PC-3 (cell line): ENCODE measurements at places on chromosomes 7 and 10. TPM values are rescaled to one million over a fixed set of nuclear protein-coding genes. Genes with fewer than 3 reads are reported as not detected.
A peak's percentile ranks its signal among the peaks of the same experiment; 100 is the strongest.

The SPDYE8 gene
- total RNA-seq, result not detected in 2 replicates

- peaks cover 36% of the 10 kb centered on the region for H3K27me3 ChIP-seq
- DNase-seq, result no peak
- no peak overlapping the region for H3K27ac ChIP-seq
- H3K4me3 ChIP-seq, result no peak overlapping the region
- H3K36me3 ChIP-seq, result no peaks in the 10 kb centered on the region
- H3K4me1 ChIP-seq, result no peaks in the 10 kb centered on the region
Measured at GRCh38 chr7:83339907-83340306, 177.2 kb upstream of the PCLO start.

The SLC13A4 gene
- not detected in 2 replicates for total RNA-seq

The GNAT3 gene
- not detected in 2 replicates for total RNA-seq

The TWIST1 gene
- 15.7 and 22.3 TPM in 2 replicates for total RNA-seq

GRCh38 chr10:110323503-110323902 lies 18.8 kb upstream of the SMNDC1 start:
- H3K4me3 ChIP-seq, result no peak overlapping the region
- peak; percentile 80 for DNase-seq
- H3K27me3 ChIP-seq, result no peaks in the 10 kb centered on the region
- H3K36me3 ChIP-seq, result no peaks in the 10 kb centered on the region

GRCh38 chr10:102422545-102423129 lies 2.0 kb downstream of the FBXL15 start:
- peak overlapping the region; percentile 88 for H3K4me3 ChIP-seq
- H3K27ac ChIP-seq, result peak overlapping the region; percentile 53
- H3K27me3 ChIP-seq, result no peaks in the 10 kb centered on the region
- peak; percentile 80 for DNase-seq
- 0 out of 2 replicates have a peak, but pooled peaks cover 4% of the 10 kb centered on the region for H3K36me3 ChIP-seq

- DNase-seq, result no peak
- H3K27ac ChIP-seq, result no peak overlapping the region
- H3K4me3 ChIP-seq, result no peak overlapping the region
- H3K36me3 ChIP-seq, result no peaks in the 10 kb centered on the region
- no peaks in the 10 kb centered on the region for H3K4me1 ChIP-seq
Measured at GRCh38 chr7:45015313-45015712, 15.3 kb downstream of the CCM2 start.

The HTR5A gene
- not detected in 2 replicates for total RNA-seq

- no peak overlapping the region for H3K27ac ChIP-seq
- H3K4me3 ChIP-seq, result no peak overlapping the region
- H3K36me3 ChIP-seq, result no peaks in the 10 kb centered on the region
- H3K4me1 ChIP-seq, result no peaks in the 10 kb centered on the region
- no peaks in the 10 kb centered on the region for H3K27me3 ChIP-seq
- DNase-seq, result no peak
Measured at GRCh38 chr10:121873236-121873635, 54.6 kb downstream of the ATE1 start.

DNA sequence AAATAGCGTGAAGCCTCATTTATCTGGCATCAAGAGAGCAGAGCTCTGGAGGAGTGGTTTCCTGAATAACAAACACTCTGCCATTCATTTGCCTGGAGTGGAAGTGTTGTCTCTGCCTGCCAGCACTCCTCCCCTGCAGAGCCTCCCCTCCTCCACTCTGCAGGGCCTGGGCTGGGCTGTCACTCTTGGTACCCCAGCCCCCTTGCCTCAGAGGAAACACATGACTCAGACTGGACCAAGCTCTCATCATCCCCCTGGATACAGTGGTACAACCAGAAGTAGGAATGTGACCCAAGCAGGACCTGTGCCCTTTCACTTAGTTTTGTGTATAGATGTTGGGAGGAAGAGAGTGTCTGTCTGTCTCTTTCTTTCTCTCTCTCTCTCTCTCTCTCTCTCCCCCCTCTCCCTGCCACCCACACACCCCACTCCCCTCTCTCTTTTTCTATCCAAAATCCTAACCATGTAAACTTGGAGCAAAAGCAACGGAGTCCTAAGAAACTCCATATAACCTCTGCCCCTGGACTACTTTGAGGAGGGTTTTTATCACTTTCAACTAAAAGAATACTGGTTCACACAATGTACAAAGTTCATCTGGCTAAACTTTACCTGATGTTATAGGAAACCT lies 43.9 kb downstream of the DOCK4 start:
- no peaks in the 10 kb centered on the region for H3K36me3 ChIP-seq
- no peaks in the 10 kb centered on the region for H3K27me3 ChIP-seq
- peaks cover 33% of the 10 kb centered on the region for H3K4me1 ChIP-seq
- peak; percentile 58 for DNase-seq
- no peak overlapping the region for H3K27ac ChIP-seq
- no peak overlapping the region for H3K4me3 ChIP-seq

The GPR85 gene
- not detected in 2 replicates for total RNA-seq

The CALML3 gene
- total RNA-seq, result not detected in 2 replicates

- H3K27me3 ChIP-seq, result no peaks in the 10 kb centered on the region
- H3K36me3 ChIP-seq, result no peaks in the 10 kb centered on the region
- no peak overlapping the region for H3K27ac ChIP-seq
Measured at GRCh38 chr7:140016540-140016939, 46.2 kb downstream of the PARP12 start.

DNA sequence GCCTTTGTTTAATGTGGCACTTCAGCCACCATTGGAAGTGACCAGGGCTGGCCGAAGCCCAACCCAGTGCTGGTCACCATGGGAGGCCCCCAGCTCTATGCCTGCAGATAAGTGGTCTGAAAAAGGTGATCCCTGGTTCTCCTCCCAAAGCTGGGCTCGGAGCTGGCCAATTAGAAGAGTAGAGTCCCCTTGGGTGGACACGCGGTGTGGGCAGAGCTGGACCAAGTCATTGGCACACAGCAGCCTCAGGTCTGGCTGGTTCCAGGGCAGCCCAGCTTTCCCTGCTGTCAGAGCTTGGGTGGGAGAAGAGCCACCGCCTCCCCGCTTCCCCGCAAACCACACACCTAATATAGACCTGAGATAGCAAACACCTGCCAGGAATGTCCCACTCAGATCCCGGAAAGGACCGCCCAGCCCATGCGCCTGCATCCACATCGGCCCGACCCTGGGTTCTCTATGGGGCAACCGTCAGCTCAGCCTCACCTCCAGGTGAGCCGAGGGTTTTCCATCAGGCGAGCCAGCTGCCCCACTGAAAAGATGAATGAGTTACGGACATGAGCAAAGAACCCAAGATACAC lies 84.3 kb downstream of the TCERG1L start:
- no peaks in the 10 kb centered on the region for H3K4me1 ChIP-seq
- no peak overlapping the region for H3K4me3 ChIP-seq
- H3K27ac ChIP-seq, result no peak overlapping the region
- H3K27me3 ChIP-seq, result no peaks in the 10 kb centered on the region
- DNase-seq, result no peak
- H3K36me3 ChIP-seq, result no peaks in the 10 kb centered on the region

The PLEKHS1 gene
- total RNA-seq, result not detected in 2 replicates

The PRKAG2 gene
- 21.5 and 23.9 TPM in 2 replicates for total RNA-seq

DNA sequence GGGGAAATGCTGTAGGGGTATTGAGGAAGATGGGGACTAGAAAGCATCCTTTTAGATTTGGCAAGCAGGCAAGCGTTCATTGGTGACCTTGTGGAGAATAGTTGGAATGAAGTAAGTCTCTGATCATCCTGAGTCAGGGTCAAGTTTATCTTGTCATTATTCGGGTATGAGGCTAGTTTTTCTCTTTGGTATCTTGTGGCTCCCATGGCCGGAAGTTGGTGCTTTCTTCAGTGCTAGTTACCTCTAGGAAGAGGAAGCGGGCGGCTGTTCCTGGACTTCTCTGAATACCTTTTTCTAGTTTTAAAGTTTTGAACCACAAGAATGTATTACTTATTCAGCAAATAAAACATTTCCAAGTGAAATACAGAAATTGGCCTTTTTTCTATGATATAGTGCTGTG lies 9.2 kb downstream of the CREM start:
- DNase-seq, result no peak
- peaks cover 7% of the 10 kb centered on the region for H3K4me1 ChIP-seq
- no peak overlapping the region for H3K27ac ChIP-seq
- no peak overlapping the region for H3K4me3 ChIP-seq

DNA sequence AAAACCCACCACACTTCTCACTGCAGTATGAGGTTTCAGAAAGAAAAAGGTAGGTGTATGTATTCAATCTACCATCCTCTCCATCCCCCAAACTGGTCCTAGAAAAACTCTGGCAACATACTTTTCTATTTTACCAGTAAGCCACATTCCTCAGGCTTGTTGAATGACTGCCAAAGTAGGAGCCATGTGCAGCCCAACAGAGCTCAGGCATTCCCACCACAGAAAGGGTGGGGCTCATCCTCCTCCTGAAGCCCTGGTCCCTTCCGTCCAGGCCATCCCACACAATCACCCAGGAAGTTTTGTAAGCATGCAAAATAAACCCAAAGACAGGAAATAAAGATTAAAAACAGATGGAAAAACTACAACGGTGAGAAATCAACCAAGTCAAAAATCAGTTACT lies 57.2 kb downstream of the MAD1L1 start:
- no peak overlapping the region for H3K4me3 ChIP-seq
- peaks cover 29% of the 10 kb centered on the region for H3K4me1 ChIP-seq
- peak; percentile 90 for DNase-seq
- H3K36me3 ChIP-seq, result peaks cover 3% of the 10 kb centered on the region; the same call in 1 of the 2 replicates

- peaks cover 28% of the 10 kb centered on the region for H3K4me1 ChIP-seq
- H3K4me3 ChIP-seq, result no peak overlapping the region
- no peaks in the 10 kb centered on the region for H3K36me3 ChIP-seq
- no peaks in the 10 kb centered on the region for H3K27me3 ChIP-seq
- no peak for DNase-seq
Measured at GRCh38 chr10:93150990-93151547, 77.4 kb downstream of the CYP26A1 start.

The C7orf33 gene
- total RNA-seq, result not detected in 2 replicates

The SHH gene
- 0.11 and 0.12 TPM in 2 replicates for total RNA-seq

DNA sequence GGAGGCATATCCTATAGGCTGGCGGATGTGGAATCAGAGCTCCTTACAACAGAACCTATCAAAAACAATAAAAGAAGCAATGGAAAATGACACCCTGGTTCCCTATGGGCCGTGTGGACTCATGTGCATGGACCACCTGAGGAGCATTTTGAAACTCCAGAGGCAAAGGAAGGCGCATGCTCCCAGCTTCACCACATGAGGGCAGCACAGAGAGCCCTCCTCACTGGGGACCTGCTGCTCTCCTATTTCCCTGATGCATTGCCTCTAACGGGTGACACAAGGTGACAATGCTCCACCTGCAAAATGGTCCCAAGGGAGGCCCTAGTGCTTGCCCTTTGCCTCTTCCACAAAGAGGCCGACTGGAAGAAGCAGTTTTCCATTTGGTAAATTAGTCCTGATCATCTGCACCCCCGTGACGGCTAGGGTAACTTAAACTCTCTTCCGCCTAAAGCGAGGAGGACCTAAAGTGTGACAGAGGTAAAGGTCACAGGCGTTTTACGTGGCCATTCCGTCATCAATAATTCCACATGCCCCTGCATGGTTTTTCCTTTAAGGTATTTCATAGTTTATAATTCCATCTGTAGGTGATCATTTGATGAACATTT lies 67.7 kb downstream of the GPAM start:
- DNase-seq, result peak; percentile 53
- H3K4me1 ChIP-seq, result no peaks in the 10 kb centered on the region
- no peak overlapping the region for H3K4me3 ChIP-seq
- no peaks in the 10 kb centered on the region for H3K36me3 ChIP-seq
- no peak overlapping the region for H3K27ac ChIP-seq
- no peaks in the 10 kb centered on the region for H3K27me3 ChIP-seq

DNA sequence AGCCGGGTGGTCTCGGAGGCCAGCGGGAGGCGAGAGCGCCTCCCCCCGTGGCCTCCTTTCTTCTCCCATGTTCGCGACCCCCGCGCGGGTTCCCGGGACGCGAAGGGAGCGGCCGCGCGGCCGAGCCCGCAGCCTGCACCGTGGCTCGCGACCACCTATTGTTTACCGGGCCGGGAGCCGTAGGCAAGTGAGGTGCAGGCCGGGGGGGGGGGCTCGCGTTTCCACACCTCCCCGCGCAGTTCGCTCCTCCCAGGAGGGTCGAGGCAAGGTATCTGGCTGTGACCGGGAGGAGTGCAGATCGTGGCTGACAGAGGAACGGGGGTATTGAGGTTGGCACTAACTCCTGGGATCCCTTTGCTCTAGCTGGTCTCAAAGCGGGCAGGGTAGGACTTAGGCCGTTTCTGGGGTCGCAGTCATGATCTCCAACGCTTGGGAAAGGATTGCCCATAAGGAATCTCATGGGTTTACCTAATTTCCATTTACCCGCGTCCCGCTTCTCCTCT lies 734 bp downstream of the PTPN12 start:
- H3K4me3 ChIP-seq, result peak overlapping the region; percentile 84
- H3K36me3 ChIP-seq, result peaks cover 8% of the 10 kb centered on the region
- H3K4me1 ChIP-seq, result peaks cover 42% of the 10 kb centered on the region
- DNase-seq, result peak; percentile 29
- no peaks in the 10 kb centered on the region for H3K27me3 ChIP-seq

- peaks cover 8% of the 10 kb centered on the region for H3K4me1 ChIP-seq
- DNase-seq, result no peak
- no peak overlapping the region for H3K4me3 ChIP-seq
Measured at GRCh38 chr7:132386201-132386681, 190.0 kb downstream of the PLXNA4 start.

The CARD11 gene
- not detected in 2 replicates for total RNA-seq

The TMEM120A gene
- 17.9 and 18.6 TPM in 2 replicates for total RNA-seq

DNA sequence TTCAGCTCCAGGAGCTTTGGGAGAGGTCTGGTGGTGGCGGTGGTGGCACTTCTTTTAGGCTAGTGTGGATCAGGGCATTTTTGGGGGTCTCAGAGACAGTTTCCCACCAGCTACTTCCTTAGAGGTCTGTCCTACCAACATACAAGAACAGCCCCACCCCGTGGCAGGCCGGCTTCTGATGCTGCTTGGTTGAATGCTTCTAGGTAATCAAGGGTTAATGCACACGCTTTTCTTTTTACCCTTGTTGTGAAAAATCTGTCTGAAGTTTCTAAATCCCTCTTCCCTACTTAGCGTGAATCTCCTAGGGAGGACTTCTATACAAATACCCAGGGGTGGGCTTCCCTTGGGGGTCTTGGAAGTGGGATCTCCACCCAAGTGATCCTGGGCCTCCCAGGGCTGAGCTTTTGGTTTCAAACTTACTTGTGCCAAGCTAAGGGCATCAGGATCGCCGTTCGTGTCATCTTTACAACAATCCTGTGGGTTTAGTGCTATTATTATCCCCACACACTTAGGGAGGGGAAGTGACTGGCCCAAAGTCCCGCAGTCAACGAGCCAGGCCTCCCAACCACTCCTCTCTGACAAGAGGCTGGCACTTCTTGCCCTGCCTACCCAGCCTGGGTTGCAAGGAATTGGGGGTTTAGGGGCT lies 1.7 kb downstream of the SH2B2 start:
- DNase-seq, result peak; percentile 13
- H3K27ac ChIP-seq, result no peak overlapping the region
- H3K4me3 ChIP-seq, result peak overlapping the region; percentile 72
